ENCODE measurements at places on chromosomes 4 and X. TPM values are rescaled to one million over a fixed set of nuclear protein-coding genes. Genes with fewer than 3 reads are reported as not detected.

The SPRY1 gene
- 146 TPM for polyA plus RNA-seq

The SMIM43 gene
- 2.5 TPM for polyA plus RNA-seq

The DNAAF6 gene
- polyA plus RNA-seq: not detected

The MTMR1 gene
- 28.4 TPM for polyA plus RNA-seq

The PGAM4 gene
- polyA plus RNA-seq: not detected

The OPN1LW gene
- polyA plus RNA-seq: not detected

The SERTM2 gene
- polyA plus RNA-seq: 0.92 TPM

The CT55 gene
- not detected for polyA plus RNA-seq

- DNase-seq: no peak
Measured at GRCh38 chr4:10143171-10143570, 26.6 kb upstream of the WDR1 start.

- DNase-seq: no peak
Measured at GRCh38 chrX:2243913-2244460, 256.8 kb downstream of the DHRSX start.

DNA sequence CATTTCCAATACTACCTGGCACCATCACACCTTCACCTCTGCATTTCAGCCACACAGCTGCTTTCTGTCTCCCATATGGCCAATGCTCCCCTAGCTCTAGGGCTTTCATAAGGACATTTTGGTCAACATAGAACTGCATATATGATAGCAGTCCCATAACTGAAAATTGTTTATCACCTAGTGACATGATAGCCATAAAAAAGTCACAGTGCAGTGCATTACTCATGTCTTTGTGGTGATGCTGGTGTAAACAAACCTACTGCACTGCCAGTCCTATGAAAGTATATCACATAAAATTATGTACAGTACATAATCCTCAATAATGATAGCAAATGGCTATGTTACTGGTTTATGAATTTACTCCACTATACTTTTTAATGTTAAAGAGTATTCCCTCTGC is 221.0 kb downstream of the NAF1 start:
- no peak for DNase-seq

GRCh38 chrX:10107483-10107882 is 49.3 kb upstream of the CLCN4 start:
- DNase-seq: peak; percentile 60

- DNase-seq: no peak
Measured at GRCh38 chrX:123424546-123424945, 240.5 kb downstream of the GRIA3 start.

GRCh38 chr4:184252136-184253071 is 34.7 kb upstream of the ENPP6 start:
- DNase-seq: peak; percentile 56

GRCh38 chr4:15717086-15717485 is 14.2 kb downstream of the BST1 start:
- DNase-seq: no peak

DNA sequence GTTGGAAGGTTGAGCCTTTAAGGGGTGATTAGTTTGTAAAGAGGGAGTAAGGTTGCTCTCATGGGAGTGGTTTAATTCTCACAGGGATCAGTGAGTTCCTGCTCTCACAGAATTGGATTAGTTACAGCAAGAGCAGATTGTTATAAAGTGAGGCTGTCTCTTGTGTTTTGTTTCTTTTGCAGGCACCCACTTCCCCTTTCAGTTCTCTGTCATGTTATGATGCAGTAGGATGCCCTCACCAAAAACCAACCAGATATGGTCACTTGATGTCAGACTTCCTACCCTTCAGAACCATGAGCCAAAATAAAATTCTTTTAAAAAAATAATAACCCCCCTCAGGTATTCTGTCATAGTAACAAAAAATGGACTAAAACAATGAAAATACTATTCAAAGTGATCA is 19.9 kb upstream of the IGSF1 start:
- DNase-seq: no peak

GRCh38 chrX:118228041-118228440 is 111.4 kb upstream of the KLHL13 start:
- no peak for DNase-seq

- peak; percentile 2 for DNase-seq
Measured at GRCh38 chr4:103137446-103137827, 37.8 kb upstream of the BDH2 start.

- DNase-seq: no peak
Measured at GRCh38 chr4:78379991-78380729, 171.4 kb upstream of the ANXA3 start.

DNA sequence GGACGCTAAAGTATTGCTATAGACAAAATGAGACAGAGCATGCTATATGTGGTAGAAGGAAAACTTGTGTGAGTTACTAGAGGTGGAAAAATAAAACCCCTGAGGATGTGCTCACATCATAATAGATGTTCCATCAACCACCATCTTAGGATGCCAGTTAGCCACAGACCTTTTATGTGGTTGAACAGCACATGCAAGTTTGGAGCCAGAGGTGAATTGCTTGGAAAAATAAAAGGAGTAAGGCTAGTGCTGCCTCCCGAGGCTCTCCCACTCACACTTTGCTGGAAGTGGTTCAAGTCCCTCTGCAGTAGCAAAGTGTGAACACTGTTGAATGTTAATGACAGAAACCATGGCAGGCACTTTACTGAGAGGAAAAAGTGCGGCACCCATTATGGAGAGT is 39.4 kb upstream of the PPARGC1A start:
- DNase-seq: no peak

GRCh38 chr4:169253113-169253671 is 17.6 kb downstream of the SH3RF1 start:
- DNase-seq: no peak

DNA sequence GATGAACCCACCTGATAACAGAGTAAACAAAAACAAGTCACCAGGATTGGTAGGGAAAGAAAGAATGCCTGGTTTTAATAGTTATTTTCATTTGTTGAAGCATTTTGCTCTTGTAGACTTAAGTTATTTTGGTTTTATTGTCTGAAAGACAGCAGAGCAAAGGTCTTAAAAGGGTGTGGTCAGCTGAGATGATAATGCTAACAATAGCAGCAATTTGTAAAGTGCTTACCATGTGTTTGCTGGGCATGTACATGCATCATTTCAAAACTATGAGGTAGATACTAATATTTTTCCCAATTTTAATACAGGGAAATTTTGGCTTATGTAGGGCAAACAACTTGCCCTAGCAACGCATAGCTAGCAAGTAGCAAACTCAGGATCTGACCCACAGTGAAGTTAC is 46.8 kb upstream of the SLC10A4 start:
- DNase-seq: no peak

DNA sequence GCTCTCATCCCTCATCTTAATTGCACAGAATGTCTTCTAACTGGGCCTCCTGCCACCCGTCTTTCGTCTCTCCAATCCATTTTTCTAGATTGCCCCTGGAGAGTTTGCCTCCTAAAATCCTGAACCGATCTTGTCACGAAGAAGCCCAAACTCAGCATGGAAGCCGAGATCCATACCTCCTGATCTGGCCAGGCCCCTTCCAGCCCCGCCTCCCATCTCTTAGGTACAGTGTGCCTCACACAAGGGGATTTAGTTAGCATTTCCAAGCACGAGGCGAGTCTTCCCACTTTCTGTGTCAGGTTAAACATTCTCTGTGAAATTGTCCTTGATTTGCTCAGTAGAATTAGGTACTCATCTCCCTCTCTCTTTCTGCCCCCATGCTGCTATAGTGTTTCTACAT is 80.0 kb upstream of the TENM3 start:
- DNase-seq: no peak

DNA sequence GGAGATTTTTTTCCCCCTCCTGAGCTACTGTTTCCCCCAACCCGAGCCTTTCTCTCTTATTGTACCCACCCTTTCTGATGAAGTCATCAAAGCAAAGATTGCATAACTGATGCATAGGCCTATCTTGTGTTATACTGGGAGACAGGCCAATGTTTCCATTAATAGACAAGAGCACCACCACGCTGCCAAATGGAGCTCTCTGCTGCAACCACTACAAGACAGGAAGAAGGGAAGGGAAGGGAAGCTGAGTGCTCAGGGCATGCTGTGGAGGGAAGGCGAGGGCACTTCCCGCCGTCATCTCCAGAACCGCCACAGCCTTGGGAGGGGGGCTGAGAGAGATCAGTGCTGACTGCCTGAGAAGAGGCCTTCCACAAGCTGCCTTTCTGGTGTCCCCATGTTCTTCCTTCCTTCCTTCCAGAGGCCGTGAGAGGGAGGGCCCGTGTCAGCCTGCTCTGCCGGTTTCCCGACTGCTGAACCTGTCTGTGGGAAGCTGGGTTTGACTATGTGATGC is 75.0 kb downstream of the MGST2 start:
- DNase-seq: peak; percentile 93

GRCh38 chrX:30161043-30161442 is 54.3 kb upstream of the MAGEB2 start:
- no peak for DNase-seq

DNA sequence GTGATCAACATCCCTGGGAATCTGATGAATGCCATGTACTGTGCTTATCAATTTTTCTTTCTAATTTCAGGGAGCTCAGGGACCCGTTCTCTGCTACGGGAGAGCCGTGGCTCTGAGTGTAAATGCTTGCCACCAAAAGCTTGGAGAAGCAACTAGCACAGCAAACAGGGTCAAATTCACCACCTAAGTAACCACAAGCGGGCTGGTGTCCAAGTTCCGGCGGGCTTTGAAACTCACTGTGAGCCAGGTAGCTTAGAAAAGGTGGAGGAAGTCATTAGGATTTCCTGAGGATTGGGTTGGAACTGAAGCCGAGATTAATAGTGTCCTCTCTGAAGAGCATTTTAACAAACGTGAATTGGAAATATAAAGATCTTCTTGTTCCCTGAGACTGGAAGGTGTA is 87.2 kb downstream of the CLDN34 start:
- no peak for DNase-seq

- no peak for DNase-seq
Measured at GRCh38 chrX:109990582-109991276, 12.2 kb upstream of the TMEM164 start.

DNA sequence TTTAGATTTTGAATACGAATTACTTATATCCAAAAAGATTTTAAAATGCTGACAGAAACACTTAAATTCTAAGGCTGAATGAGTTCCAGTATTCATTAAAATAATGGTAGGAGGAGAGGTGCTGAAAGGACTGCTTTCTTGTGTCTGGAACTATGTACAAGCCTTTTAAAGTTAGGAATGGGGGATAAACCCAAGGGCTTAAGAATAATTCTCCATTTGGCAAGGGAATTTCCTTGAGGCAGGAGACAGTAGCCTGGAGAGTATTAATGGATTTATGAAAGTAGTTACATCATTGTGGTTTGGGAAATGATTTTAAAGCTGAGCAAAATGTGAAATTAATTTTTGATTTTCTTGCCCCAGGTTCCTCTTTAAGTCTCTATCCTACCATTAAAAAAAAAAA is 266.5 kb upstream of the KCNIP4 start:
- DNase-seq: peak; percentile 43

DNA sequence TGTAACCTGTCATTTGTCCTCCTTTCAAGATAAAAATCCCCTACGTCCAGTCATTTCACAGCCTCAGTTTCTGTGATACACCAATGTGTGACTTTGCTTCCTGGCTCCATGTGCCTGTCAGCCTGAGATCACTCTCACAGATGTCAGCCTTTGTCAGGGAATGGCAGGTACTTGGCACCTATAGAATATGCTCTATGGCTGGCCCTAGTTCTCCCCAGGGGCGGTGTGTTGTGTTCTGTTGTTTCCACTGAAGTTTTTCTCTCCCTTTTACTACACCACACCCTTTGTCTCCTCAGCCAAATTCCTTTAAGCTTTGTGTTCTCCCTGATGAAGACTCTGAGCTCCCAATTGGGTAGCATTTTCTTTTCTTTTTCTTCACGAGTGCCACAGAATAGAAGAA is 81.7 kb downstream of the ALPK1 start:
- DNase-seq: peak; percentile 21

All from muscle of back (tissue), 13 donors.